ENCODE measurements at places on chromosomes 1 and 21. TPM values are rescaled to one million over a fixed set of nuclear protein-coding genes. Genes with fewer than 3 reads are reported as not detected.
A peak's percentile ranks its signal among the peaks of the same experiment; 100 is the strongest.

The AXDND1 gene
- total RNA-seq: 0.78 TPM

The JAM2 gene
- total RNA-seq: 22.3 TPM

- no peak for DNase-seq
Observed at GRCh38 chr1:25519624-25520023, 23.8 kb upstream of the LDLRAP1 start.

The TEX38 gene
- total RNA-seq: not detected

The RGS13 gene
- not detected for total RNA-seq

The TCP10L gene
- 1.9 TPM for total RNA-seq

DNA sequence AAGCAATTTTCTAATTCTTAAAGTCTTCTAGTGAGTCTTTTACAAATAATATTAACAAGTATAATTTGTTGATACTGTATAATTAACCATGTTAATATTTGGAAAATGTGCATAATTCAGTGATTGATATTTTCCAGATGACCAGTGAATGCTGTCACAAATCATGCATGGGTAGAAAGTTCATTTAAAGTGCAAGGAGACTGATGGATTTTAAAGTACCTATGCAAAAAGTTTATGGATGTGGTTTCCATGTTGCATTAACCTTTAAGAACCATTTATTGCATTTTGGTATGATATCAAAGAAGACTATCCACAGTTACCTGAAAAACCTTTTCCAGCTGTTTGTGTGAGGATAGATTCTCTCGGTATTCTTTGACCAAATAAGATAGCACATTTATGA lies 23.2 kb downstream of the CDC73 start:
- DNase-seq: no peak

The CATSPERE gene
- 2.0 TPM for total RNA-seq

- DNase-seq: no peak
Observed at GRCh38 chr1:94186946-94187345, 50.4 kb downstream of the ARHGAP29 start.

The INTS11 gene
- 28.2 TPM for total RNA-seq

The SUMO3 gene
- total RNA-seq: 46.3 TPM

The MTMR11 gene
- total RNA-seq: 1.7 TPM

The VWA5B1 gene
- total RNA-seq: 0.16 TPM

- DNase-seq: no peak
Observed at GRCh38 chr1:214398490-214398889, 117.5 kb downstream of the SMYD2 start.

DNA sequence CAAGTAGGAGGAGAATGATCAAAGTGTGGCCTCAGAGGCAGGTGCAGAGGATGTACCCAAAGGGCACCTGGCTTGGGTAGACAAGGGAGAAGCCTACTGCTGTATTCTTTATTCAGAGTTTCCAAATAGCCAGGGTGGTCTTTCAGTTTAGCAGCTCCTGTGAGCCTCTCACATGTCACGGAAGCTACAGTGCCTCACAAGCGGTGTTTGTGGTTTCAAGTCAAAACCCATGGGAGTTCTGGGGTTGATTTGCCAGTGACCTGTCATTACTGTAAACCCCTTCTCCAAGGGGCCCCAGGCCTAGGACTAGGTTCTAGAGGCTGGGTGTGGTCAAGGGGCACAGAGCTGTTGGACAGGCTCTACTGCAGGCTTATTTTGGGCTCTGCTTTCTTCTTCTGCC lies 10.2 kb upstream of the IL10 start:
- no peak for DNase-seq

DNA sequence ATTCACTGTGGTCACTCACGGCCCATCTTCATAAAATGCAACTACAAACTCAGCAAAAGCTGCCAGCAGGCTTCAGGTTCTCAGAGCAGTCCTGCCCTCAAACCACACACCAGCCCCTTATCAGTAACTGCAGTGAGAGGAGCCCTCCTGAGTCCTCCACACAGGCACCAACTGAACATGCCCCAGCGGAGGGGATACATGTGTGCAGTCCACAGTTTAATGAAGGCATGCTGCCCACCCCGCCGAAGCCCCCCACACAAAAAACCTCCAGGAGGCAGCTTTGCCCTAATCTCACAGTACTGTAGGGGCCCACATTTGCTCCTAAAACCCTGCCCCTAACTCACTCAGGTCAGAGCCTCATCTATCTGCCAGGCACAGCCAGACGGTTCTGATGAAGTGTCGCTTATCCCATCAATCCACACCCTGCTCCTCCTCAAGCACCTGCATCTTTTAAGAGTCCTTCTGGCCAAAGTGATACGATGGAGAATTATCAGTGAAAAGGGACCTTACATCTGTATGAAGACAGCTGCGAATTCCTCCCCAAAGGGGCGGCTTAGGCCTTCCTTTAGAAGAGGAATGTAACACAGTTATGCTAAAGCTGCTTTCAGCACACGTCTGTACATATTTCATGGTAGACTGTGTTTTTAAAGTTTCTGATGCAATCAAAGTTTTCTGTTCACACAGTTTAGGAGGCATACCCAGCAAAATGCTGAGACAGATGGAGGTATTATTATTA lies 3.5 kb downstream of the ABCB10 start:
- no peak for DNase-seq

DNA sequence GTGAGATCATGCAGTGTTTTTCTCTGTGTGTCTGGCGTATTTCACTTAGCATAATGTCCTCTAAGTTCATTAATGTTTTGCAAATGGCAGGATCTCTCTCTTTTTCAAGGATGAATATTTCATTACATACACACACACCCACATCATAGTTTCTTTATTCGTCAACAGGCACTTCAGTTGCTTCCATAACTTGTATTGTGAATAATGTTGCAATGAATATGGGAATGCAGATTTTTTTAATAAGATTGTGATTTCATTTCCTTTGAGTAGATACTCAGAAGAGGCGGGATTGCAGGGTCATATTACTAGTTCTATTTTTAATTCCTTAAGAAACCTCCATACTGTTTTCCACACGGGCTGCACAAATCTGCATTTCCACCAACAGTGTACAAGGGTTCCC lies 134.0 kb downstream of the CLEC20A start:
- no peak for DNase-seq

DNA sequence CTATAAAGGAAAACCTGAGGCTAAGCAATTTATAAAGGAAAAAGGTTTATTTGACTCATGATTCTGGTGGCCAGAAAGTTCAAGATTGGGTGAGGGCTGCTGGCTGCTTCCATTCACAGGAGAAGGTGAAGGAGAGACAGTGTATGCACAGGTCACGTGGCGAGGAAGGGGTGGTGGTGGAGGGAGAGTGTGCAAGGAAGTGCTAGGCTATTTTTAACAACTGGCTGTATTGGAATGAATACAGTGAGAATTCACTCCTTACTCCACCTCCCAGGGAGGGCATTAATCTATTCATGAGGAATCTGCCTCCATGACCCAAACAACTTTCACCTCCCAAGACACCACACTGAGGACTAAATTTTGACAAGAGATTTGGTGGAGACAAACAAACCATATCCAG lies 51.0 kb downstream of the SYDE2 start:
- no peak for DNase-seq

GRCh38 chr1:51044199-51044598 lies 57.8 kb upstream of the C1orf185 start:
- DNase-seq: no peak

- peak; percentile 71 for DNase-seq
Observed at GRCh38 chr1:28248273-28249012, 10.9 kb upstream of the SESN2 start.

GRCh38 chr1:108708691-108709660 lies 3.7 kb upstream of the FNDC7 start:
- no peak for DNase-seq

DNA sequence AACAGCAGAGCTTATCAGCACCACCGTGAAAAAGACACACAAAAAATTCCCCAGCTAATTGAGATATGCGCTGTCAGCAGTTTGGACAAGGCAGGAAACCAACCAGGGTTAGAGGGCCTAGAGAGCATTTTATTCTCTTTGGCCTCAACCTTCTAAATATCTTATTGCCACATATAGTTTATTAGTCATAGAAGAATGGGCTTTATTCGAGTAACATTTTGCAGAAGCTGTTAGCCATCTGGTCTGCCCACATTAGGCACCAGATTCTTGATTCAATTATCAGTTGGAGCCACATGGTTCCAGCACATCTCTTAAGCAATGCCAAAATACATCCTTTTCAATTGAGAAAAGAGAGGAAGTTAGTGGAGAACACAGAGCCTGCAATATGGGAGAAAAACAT lies 109.9 kb upstream of the CXADR start:
- DNase-seq: no peak

The CCDC27 gene
- not detected for total RNA-seq

The NBPF15 gene
- 45.4 TPM for total RNA-seq

- no peak for DNase-seq
Observed at GRCh38 chr1:55554611-55555010, 339.4 kb upstream of the USP24 start.

GRCh38 chr1:103561643-103562395 lies 9.6 kb upstream of the AMY2B start:
- no peak for DNase-seq

GRCh38 chr1:62423580-62424242 lies 13.1 kb upstream of the USP1 start:
- no peak for DNase-seq

GRCh38 chr1:184648160-184648855 lies 106.3 kb downstream of the EDEM3 start:
- no peak for DNase-seq

Data from occipital lobe (tissue), 3 donors.